Stimulated activated CD4-positive, alpha-beta T cell treated with anti-CD3 and anti-CD28 coated beads, TNF-alpha, amount 100 ng/mL, for 24 hours (primary cell): ENCODE measurements at places on chromosomes 5 and 9.

DNA sequence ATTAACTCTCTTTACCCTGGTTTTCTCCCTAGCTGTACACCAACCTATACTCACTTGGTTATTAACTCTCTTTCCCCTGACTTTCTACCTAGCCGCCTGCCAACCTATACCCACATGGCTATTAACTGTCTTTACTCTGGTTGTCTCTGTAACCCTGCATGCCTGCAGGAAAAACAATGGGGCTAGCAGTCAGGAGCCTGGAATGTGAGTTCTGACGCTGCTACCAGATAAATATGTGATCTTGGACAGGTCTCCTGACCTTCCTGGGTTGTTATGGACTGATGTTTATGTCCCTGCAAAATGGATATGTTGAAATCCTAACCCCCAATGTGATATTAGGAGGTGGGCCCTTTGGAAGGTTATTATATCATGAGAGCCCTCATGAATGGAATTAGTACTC, 119.2 kb downstream of the SMARCA2 start:
- no peak for DNase-seq

- no peak for DNase-seq
Observed at GRCh38 chr5:73625372-73625943, 538 bp upstream of the ARHGEF28 start.

GRCh38 chr9:78848061-78848460, 551.1 kb downstream of the PSAT1 start:
- no peak for DNase-seq

DNA sequence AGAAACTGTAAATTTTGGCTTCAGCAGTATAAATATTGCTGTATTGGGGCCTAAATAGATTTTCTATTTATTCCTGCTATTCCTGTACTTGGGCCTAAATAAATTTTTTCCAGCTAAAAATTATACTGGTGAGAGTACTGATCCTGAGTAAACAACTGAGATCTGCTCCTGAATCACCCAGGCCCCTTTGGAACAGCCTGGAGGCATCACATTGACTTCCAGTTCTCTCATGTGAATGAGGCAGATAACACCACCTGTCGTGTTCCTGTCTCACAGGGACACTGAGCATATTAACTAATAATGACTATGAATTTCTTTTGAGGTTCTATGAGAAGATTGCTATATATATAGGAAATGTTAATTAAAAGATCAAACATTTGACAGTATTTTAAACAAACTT, 119.5 kb upstream of the PLCXD3 start:
- no peak for DNase-seq

DNA sequence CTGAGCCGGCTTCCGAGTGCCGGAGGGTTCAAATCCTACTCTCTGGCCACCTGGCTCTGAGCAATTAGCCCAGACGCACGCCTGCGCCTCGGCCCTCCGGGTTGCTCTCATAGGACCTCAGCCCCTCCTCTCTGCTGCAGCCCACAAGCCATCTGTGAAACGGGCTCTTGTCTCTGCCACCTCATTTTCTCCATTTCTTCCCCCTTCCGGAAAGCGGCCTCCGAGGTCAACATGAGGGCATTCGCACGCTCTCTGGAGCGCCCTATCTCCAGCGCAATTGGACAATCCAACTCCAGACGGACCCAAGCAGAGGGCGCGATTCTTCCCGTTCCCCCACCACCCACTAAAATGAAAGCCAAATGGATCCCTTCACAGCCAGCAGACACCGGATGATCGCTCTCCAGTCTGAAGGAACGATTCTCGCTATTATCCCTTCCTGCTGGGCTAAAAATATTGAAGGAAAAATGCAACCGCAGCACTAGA, 41.5 kb downstream of the VAV2 start:
- DNase-seq: no peak

- no peak for DNase-seq
Observed at GRCh38 chr5:114237766-114238165, 124.1 kb upstream of the KCNN2 start.

DNA sequence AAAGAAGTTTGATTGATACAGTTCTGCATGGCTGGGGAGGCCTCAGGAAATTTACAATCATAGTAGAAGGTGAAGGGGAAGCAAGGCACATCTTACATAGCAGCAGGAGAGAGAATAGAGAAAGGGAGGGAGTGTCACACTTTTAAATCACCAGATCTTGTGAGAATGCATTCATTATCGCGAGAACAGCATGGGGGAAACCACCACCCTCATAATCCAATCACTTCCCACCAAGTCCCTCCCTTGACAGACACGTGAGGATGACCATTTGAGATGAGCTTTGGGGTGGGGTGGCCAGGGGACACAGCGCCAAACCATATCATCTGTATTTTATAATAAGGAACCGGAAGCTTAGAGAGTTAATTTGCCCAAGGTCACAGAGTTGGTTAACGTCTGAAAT, 13.7 kb upstream of the FOCAD start:
- DNase-seq: no peak

- no peak for DNase-seq
Observed at GRCh38 chr5:31116466-31117031, 76.9 kb upstream of the CDH6 start.

- DNase-seq: no peak
Observed at GRCh38 chr9:928363-929042, 48.0 kb upstream of the DMRT3 start.

- no peak for DNase-seq
Observed at GRCh38 chr9:113648586-113648985, 185.1 kb downstream of the RGS3 start.

GRCh38 chr9:99107421-99107820, 2.5 kb downstream of the TGFBR1 start:
- no peak for DNase-seq

DNA sequence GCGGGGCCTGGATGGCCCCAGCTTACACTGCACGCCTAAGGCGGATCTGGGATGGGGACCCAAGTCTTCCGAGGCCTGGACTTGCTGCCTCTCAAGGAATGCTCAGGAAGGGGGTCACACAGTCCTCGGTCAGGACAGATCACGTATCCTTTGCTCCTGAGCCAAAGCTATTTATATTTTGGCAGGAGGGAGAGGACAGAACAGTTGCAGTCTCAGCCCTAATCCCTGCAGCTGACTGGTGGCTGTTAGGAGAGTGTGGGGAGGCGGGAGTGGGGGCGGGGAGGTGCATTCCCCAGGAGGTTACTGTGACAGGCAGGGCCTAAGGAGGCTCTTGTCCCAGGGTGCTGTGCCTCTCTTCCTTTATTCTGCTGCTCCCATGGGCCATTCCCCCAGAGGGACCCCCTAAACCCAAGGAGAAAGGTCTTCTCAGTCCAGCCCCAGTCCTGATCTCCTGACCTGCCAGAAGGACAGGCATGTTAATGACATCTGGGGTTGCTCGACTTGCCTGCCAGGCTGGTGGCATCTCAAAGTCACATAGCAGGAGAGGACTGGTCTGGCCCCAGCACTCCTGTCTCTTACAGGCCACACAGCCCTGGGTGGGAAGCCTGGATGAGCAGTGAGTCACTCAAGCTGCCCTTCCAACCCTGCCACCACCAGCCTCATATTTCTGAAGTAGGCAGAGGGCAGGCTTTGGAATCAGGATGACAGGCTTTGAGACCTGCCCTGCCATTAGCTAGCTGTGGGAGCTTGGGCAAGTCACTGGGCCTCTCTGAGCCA, 51.9 kb downstream of the COL27A1 start:
- no peak for DNase-seq

GRCh38 chr5:77143998-77144836, 57.1 kb upstream of the ZBED3 start:
- DNase-seq: peak; percentile 50

DNA sequence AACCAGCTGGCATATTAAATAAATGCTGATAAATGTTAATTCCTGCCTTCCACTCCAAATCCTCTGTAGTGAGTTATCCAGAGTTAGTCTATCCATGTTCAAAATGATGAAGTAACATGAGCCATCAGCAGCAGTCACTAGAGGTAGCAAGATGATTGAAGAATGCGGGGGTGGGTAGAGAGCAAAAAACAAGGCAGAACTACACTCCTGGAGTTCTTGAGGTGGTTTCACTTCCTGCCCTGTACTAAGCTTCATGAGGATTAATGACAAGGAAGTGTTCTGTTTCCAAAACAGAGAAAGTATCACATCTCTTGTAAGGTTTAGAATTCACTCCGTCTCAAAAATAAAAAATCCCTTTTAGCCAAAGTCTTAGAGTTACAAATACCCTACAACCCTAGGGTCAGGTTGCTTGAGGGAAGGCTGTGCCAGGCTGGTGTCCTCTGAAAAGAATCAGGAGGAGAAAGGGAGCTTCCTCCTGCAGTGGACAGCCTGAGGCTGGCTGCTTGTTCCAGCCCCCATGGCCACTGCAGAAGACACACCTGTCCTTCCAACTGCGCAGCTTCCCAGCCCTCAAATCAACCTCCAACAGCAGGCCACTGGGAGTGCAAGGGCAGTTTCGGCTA, 180.2 kb downstream of the DENND1A start:
- DNase-seq: no peak

DNA sequence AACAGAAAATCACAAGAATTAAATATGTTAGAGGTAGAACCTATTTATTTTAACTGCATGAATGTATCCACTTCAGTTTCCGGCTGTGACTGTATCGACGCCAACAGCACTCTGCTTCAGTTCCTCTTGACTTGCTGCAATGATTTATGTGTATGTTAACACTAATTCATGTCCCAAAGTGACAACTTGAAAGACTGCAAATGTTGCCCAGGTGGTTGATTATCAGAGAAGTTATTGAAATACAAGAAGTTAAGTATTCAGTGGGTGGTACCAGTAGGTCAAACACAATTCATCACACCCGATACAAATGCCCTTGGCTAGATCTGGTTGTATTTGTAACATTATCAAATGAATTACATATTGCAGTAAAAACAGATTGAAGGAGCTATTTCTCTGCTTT, 622.7 kb upstream of the CDH18 start:
- no peak for DNase-seq

GRCh38 chr5:26482810-26483375, 555.5 kb downstream of the CDH9 start:
- DNase-seq: no peak

GRCh38 chr9:16425562-16426231, 444.8 kb downstream of the BNC2 start:
- DNase-seq: no peak

GRCh38 chr9:9998491-9999287, 614.1 kb downstream of the PTPRD start:
- DNase-seq: no peak

DNA sequence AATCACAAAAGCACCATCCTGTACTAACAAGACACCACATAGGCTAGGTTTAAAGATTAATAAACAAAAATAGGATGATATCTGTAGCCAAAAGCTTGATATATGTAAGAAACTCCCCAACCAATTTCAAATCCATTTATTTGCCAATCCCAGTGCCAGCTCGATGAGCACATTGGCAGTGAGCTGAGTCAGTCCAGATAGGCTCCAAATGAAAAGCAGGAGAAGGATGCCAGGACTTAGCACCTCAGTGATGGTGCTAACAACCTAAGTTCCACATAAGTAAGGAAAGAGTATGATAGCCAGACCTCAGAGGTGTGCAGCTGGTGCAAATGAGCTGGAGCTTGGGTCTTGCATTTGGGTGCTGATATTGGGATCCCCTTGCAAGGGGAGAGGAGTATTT, 158.1 kb downstream of the SIL1 start:
- DNase-seq: no peak

DNA sequence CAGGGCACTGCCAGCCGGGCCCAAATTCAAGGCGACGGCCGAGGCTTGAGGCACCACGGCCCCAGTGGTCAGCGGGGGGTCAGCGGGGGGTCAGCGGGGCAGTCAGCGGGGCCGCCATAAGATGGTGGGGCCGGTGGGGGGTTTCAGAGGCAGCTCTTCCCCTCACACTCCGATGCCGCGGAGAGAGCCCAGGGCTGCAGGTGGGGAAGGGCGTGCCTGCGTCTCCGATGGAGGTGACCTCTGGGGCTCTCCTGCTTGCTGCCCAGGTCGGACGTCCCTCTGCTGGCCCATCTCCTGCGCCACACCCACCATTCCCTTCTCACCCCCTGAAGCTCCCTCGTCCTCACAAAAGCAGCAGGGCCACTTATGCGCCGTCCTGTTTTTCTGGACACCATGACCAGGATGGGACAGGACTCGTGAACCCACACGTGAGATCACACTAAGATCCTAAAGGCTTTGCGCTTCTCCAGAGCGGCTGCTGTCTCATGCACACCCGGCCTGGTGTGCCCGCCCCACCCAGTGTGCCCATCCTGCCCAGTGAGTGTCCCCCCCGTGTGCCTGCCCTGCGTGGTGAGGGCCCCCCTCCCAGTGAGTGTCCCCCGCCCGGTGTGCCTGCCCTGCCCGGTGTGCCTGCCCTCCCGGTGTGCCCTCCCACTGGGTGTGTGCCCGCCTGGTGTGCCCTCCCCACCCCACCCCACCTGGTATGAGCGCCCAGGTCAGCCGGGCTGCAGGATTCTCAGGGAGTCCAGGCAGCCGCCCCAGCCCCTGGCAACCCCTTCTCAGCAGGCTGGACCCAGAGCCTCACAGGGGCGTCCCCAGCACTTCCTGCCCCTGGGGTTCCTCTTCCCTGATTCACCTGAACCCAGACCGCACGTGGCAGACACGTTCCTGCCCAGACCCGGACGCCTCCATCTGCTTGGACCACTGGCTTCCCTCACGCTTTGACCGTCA, 48.7 kb upstream of the NKD2 start:
- DNase-seq: no peak
